ENCODE measurements at places on chromosomes 3 and 15. TPM values are rescaled to one million over a fixed set of nuclear protein-coding genes. Genes with fewer than 3 reads are reported as not detected.

DNA sequence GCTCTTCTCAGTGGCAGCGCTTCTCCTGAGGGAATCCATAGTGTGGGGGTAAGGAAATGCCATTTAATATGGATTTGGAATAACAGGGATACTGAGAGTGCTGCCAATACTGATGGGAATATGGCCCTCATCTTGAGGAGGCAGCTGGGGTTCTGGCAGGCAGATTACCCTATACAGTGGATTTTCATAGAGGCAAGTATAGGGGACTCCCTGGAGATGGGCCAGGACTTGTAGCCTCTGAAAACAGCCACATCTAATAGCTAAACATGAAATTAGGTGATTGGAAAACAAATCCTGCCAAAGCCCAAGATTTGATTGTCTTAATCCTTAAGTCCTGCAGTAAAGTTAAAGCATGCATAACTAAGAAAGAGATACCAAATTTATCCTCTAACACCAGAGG is 30.9 kb downstream of the DPH3 start:
- H3K4me3 ChIP-seq, result no peak overlapping the region
- H3K4me1 ChIP-seq, result peaks cover 8% of the 10 kb centered on the region
- no peak overlapping the region for H3K27ac ChIP-seq
- no peak for DNase-seq
- no peaks in the 10 kb centered on the region for H3K36me3 ChIP-seq

DNA sequence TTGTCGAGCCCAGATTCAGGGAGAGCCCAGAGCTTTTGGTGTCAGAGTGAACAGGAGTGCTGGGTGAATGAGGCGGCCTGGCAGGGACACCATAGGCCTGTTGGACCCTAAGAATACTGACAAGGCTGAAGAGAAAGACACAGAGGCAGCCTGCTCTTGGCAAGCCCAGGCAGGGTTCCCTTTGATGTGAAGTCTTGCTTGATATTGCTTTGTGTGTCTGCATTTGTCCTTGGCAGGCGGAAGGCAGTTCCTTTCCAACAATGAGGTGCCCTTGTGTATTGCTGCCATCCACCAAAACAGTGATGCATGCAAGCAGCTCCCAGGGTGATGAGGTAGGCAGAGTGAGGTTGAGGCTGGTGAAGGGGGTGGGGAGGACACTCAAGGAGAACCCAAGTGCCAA is 152.7 kb upstream of the TSC22D2 start:
- DNase-seq, result peak; percentile 48
- H3K36me3 ChIP-seq, result no peaks in the 10 kb centered on the region
- H3K4me3 ChIP-seq, result no peak overlapping the region
- H3K4me1 ChIP-seq, result peaks cover 4% of the 10 kb centered on the region
- no peak overlapping the region for H3K27ac ChIP-seq
- no peaks in the 10 kb centered on the region for H3K27me3 ChIP-seq

GRCh38 chr3:5456199-5456598 is 268.7 kb downstream of the EDEM1 start:
- H3K36me3 ChIP-seq, result no peaks in the 10 kb centered on the region
- DNase-seq, result no peak
- H3K27me3 ChIP-seq, result no peaks in the 10 kb centered on the region
- H3K4me3 ChIP-seq, result no peak overlapping the region
- H3K4me1 ChIP-seq, result no peaks in the 10 kb centered on the region

APOD gene
- 101 TPM for total RNA-seq

DNA sequence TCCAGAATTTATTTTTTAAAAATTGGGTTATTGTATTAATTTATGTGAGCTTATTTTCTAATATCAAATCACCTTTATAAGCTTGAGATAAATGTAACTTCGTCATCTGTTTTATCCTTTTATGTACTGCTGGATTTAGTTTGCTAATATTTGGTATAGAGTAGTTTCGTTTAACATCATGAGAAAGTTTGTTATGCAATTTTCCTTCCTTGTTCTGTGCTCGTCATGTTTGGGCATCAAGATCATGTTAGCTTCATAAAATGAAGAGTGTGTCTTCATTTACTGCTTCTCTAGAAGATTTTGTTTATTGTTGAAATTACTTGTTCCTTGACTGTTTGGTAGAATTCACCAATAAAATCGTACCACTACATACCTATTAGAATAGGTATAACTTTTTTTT is 262.1 kb upstream of the SATB1 start:
- no peak overlapping the region for H3K27ac ChIP-seq
- H3K27me3 ChIP-seq, result no peaks in the 10 kb centered on the region
- H3K36me3 ChIP-seq, result no peaks in the 10 kb centered on the region
- no peaks in the 10 kb centered on the region for H3K4me1 ChIP-seq
- no peak overlapping the region for H3K4me3 ChIP-seq
- no peak for DNase-seq

GRCh38 chr3:23778446-23778845 is 27.3 kb upstream of the UBE2E1 start:
- no peak overlapping the region for H3K27ac ChIP-seq
- no peaks in the 10 kb centered on the region for H3K36me3 ChIP-seq
- DNase-seq, result no peak
- H3K4me1 ChIP-seq, result no peaks in the 10 kb centered on the region
- no peaks in the 10 kb centered on the region for H3K27me3 ChIP-seq

- no peaks in the 10 kb centered on the region for H3K4me1 ChIP-seq
- no peaks in the 10 kb centered on the region for H3K36me3 ChIP-seq
- no peak overlapping the region for H3K4me3 ChIP-seq
- no peaks in the 10 kb centered on the region for H3K27me3 ChIP-seq
Observed at GRCh38 chr3:112897791-112898190, 51.1 kb upstream of the CD200R1L start.

DNA sequence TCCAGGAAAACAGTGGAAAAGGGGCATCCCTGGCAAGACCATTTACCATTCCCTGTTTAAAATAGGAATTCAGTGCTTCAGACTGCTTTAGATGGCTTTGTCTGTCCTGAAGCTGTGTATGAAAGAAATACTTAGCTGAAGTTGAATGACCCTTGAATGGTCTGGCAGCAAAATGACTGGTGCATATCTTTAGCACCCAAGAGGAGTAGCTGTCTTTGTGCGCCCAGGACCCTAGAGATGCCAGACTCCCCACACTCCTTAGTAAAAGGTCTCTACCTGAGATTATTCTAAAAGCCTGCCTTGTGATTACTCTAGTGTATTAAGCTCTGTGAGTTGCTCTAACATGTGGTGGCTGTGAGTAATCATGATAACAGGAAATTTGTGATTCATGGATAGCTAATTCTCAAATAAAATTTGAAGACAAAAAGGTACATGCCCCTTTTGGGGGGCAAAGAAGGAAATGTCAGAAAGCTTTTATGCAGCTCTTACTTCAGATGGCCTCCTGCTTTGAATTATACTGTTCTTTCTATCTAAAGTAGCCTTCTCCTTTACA is 3.2 kb downstream of the MAPKBP1 start:
- no peak overlapping the region for H3K4me3 ChIP-seq
- DNase-seq, result no peak
- no peaks in the 10 kb centered on the region for H3K36me3 ChIP-seq
- H3K27ac ChIP-seq, result peak overlapping the region; percentile 39

- H3K36me3 ChIP-seq, result no peaks in the 10 kb centered on the region
- H3K4me3 ChIP-seq, result no peak overlapping the region
- H3K4me1 ChIP-seq, result no peaks in the 10 kb centered on the region
- H3K27me3 ChIP-seq, result no peaks in the 10 kb centered on the region
Observed at GRCh38 chr3:63762934-63763550, 56.1 kb upstream of the C3orf49 start.

DNA sequence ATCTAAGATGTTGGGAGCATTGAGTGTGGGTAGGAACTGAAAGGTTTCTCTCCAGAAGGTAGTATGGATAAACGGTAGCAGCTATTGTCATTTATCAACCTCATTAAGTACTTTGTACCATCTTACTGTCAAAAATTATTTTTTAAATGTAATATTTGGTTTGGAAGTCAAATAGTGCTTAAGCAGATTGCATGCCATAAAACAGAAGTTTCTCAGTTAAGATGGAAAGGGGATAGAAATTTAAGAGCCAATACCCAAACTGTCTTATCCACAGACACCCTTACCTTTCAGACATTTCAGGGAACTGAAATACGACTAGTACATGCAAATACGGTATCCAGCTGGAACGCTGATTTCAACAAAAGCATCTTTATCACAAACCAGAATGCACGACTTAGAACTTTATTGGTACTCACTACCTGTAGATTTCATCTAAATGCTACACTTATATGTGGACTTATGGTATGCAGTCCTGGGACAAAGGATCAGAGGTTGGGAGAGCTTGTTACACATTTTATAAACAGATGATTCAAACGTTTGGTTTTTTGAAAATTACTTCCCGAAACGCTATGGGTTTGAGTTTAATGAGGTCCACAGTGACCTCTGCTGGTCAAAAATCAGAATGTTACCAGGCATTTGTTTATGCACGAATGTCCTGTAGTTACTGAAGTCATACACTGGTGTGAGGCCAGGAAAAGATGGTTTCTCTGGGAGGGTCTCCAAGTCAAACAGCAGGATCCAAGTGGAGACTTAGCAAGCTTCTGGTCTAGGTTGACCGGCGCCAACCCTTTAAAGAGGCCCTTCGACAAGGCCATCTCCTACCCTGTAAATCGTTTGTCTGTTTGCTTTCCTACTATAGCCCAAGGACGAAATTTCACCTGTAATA is 45.7 kb upstream of the DUT start:
- H3K36me3 ChIP-seq, result no peaks in the 10 kb centered on the region
- no peak overlapping the region for H3K27ac ChIP-seq
- H3K4me3 ChIP-seq, result peak overlapping the region; percentile 15
- H3K27me3 ChIP-seq, result no peaks in the 10 kb centered on the region
- H3K4me1 ChIP-seq, result peaks cover 3% of the 10 kb centered on the region

TFRC gene
- 126 TPM for total RNA-seq

NUSAP1 gene
- 5.8 TPM for total RNA-seq

RAB27A gene
- 16.0 TPM for total RNA-seq

- DNase-seq, result no peak
- no peak overlapping the region for H3K4me3 ChIP-seq
- no peaks in the 10 kb centered on the region for H3K4me1 ChIP-seq
Observed at GRCh38 chr15:42710662-42711061, 26.3 kb downstream of the CDAN1 start.

MESP1 gene
- 1.2 TPM for total RNA-seq

DNA sequence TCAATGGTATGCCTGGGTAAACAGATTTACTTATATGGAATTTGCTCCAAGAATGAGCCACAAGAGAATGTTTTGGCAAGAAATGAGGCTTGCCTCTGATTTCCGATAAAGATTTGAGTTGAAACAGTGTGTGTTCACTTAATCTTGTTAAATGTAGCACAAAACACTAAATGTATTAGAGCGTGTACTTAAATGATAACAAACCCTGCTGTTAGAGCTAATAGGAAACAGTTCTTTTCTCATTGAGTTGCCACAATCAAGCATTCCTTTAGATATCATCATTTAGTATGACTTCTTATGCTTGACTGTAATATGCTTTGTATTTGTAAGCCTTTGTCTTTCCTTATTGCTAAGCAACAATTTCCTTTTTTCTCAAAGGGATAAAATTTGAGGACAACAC is 353.6 kb upstream of the ZNF717 start:
- no peaks in the 10 kb centered on the region for H3K4me1 ChIP-seq
- no peaks in the 10 kb centered on the region for H3K36me3 ChIP-seq
- H3K4me3 ChIP-seq, result no peak overlapping the region
- no peaks in the 10 kb centered on the region for H3K27me3 ChIP-seq
- no peak overlapping the region for H3K27ac ChIP-seq

DNA sequence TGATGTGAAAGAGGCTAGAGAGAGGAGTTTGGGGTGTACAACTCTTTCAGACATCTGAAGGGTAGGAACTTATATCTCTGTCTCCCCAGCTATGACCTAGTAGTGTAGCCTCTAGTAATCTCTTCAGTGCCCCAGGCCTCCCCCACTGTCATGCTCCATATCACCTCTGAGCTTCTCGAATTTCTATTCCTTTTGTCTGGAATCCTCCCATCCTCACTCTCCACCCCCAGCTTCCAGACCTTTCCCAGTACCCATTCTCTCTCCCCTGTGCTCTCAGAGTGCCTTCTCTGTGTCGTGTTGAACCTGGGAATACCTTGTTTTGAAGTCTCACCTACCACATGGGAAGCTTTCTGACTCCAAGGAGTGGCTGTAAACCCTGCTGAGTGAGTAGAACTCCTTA is 3.6 kb upstream of the RBPMS2 start:
- H3K4me3 ChIP-seq, result no peak overlapping the region
- H3K36me3 ChIP-seq, result no peaks in the 10 kb centered on the region
- no peak overlapping the region for H3K27ac ChIP-seq
- no peaks in the 10 kb centered on the region for H3K27me3 ChIP-seq

DNA sequence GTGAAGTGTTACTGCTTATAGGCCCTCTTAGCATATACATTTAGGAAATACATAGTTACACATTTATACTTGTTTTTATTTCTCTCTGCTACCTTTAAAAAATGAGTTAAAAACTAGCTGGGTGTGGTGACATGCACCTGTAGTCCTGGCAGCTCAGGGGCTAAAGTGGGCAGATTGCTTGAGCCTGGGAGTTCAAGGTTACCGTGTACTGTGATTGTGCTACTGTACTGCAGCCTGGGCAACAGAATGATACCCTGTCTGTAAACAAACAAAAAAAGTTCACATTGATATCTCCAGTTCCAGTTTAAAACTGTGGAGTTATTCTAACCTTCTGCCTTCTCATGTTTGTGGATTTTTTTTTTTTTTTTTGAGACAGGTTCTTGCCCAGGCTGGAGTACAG is 12.1 kb downstream of the PDCD6IP start:
- H3K27ac ChIP-seq, result no peak overlapping the region
- DNase-seq, result no peak
- no peaks in the 10 kb centered on the region for H3K27me3 ChIP-seq
- no peak overlapping the region for H3K4me3 ChIP-seq
- no peaks in the 10 kb centered on the region for H3K36me3 ChIP-seq
- peaks cover 3% of the 10 kb centered on the region for H3K4me1 ChIP-seq

DNA sequence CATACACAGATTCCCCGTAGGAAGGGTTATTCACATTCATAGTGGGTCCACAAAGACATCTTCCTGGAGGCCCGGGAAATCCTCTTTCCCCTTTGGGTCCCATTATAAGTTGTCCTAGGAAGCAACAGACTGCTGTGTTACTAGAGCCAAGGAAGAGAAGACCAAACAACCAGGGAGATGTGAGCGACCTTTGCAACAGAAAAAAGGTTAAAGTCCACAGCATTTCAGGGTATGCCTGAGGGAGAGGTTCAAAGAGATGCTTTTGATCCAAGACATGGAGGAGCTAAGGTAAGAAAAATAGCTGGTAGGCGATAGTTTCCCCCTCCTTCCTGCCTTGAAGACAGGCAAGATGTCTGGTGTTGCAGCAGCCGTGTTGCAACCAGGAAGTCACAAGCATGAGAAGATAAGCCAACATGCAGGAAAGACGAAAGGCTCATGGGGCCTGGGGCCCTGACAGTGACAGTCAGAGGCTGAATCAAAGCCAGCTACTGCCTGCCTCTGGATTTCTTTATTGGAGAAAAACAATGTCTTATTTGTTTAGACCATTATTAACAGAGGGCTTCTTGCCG is 30.9 kb downstream of the EAF1 start:
- no peaks in the 10 kb centered on the region for H3K36me3 ChIP-seq
- H3K4me3 ChIP-seq, result no peak overlapping the region
- no peaks in the 10 kb centered on the region for H3K4me1 ChIP-seq
- no peaks in the 10 kb centered on the region for H3K27me3 ChIP-seq

DNA sequence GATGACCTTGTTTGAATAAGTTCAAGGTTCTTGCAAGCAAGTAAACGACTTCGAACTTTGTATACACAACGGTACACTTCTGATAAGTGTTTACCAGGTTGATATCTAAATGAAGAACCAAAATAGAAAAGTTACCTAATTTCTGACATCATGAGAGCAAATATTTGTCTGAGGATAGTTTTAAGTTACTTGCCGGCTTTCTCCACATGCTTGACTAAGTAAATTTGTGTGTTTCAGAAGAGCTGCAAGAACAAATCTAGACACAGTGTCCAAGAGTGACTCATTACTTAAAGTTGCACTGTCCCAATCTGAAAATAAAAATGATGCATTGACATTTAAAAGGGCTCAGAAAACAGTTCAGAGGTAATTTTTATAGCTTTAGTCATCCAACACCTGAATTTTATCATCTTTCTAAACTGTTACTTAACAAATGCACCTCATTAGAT is 115.1 kb downstream of the HERC1 start:
- H3K4me1 ChIP-seq, result peaks cover 4% of the 10 kb centered on the region
- no peaks in the 10 kb centered on the region for H3K36me3 ChIP-seq
- H3K27me3 ChIP-seq, result no peaks in the 10 kb centered on the region
- H3K4me3 ChIP-seq, result no peak overlapping the region
- no peak for DNase-seq
